Activated CD8-positive, alpha-beta memory T cell treated with anti-CD3 and anti-CD28 coated beads for 1 hour (primary cell): ENCODE measurements at places on chromosomes 7 and 10.

DNA sequence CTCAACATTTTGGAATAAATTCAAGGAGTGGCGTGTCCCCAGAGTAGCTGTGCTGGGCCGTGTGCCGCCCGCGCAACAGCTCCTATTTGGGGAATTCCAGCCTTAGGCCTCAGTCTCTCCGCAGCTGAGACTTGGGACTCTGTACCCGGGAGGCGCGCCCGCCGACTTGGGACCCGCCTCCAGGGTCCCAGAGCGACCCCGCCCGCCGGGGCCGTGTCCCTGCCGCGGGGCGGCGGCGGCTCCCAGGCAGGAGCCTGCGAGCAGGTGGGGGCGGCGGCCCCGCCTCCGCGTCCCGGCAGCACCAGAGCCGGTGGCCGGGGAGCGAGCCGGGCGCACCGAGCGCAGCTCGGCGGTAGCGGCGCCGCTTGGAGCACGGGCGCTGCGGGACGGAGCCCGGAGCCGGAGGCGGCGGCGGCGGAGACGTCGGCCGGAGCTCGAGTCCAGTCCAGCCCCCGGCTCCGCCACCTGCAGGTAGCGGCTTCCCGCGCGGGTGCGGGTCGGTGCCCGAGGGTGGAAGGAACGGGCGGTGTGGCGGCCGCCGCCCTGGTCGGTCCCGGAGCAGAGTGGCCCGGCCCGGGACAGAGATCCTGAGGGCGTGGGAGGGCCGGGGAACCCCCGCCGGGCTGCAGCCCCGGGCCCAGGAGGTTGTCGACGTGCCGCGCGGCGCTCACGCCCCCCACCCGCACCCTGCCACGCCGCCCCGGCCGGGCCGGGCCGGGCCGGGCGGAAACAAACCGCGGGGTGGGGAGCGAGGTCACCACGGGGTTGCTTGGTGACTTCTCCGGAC lies at the start of gene WIPF3:
Gene WIPF3 (plus strand): TSS at position 301 of the 787 bp plus-strand sequence. CDS start 28,217 bp downstream, outside the sequence.
- no peak for DNase-seq

DNA sequence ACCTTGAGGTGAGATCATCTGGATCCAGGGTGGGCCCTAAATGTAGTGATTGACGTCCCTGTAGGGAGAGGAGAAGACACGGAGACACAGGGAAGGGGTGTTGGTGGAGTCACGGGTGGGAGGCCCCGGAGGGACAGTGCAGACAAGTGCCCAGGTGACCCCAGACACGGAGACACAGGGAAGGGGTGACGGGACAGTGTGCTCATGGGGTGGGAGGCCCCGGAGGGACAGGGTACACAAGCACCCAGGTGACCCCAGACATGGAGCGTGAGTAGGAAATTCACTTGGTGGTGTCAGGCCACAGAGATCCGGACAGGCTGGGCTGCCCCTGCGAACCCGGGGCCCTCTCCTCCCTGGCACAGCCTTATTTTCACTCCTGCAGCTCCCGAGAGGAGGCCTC lies 176.9 kb downstream of the PTPRN2 start:
- no peak for DNase-seq

GRCh38 chr10:23975431-23975830 lies 233.5 kb upstream of the KIAA1217 start:
- no peak for DNase-seq

- no peak for DNase-seq
Observed at GRCh38 chr10:47109906-47110305, 190.1 kb upstream of the GDF10 start.

GRCh38 chr7:39621784-39622411 lies 1.5 kb upstream of the RALA start:
- no peak for DNase-seq

DNA sequence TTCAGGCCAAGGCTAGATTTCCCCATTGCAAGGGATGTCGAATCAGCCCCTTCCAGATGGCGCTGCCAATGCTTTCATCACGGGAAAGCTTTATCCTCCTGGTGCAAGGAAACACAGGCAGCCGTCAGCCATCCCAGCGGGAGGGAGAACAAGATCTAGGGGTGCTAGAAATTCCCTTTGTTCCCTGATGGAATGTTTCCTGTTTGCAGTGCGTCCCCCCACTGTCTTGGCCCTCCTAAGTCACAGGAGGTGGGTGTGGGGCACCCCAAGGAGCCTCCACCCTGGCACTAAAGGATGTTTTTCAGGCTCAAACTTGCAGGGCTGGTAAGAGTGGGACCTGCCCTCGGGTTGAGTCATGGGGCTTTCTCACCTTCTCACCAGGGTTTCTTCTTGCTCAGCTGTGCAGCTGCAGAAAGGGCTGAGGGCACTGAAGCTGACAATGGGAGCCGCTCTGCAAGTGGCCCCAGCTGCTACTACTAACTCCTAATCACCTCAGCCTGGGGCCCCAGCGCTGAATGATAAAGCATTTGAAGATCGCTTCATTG lies 103.6 kb downstream of the PRPF18 start:
- DNase-seq: no peak

- DNase-seq: no peak
Observed at GRCh38 chr10:31393844-31394243, 74.8 kb downstream of the ZEB1 start.

DNA sequence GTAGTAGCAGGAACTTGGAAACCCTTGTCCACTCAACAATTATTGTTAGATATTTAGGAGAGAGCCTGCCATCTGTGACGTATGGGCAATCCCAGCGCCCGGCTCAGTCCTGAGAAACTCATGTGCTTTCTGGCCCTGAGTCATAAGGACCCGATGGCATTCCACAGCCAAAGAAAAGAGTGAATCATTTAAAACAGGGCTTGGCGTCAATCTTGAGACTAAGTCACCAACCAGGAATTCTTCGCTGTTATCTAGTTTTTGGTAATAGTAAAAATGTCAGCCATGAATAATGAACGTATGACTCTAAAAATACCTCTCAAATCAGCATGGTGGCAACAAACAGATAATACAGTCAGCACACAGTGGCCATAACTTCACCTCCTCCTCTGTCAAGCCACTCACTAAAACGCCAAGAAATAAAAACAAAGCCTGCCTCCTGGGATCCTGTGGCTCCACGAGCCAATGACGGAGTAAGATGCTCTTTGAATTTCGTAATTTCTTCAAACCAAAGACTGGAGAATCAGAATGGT lies 140.8 kb downstream of the ADAM12 start:
- no peak for DNase-seq

DNA sequence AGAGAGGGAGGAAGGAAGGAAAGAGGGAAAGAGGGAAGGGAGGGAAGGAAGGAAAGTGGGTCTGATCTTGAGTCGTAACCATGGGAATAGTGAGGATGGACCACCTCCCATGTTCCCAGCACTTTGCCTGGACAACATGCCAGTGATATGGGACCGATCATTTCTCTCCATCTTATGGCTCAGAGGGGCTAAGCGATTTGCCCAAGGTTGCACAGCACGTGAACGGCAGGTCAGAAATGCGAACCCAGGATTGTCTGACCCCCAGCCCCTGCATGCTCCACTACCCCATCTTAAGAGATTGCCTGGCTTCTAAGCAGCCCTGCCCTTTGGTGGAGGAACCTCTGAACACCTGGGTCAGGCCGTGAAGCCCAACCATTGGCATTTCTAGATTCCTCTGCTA lies 109.0 kb upstream of the CARD11 start:
- no peak for DNase-seq

DNA sequence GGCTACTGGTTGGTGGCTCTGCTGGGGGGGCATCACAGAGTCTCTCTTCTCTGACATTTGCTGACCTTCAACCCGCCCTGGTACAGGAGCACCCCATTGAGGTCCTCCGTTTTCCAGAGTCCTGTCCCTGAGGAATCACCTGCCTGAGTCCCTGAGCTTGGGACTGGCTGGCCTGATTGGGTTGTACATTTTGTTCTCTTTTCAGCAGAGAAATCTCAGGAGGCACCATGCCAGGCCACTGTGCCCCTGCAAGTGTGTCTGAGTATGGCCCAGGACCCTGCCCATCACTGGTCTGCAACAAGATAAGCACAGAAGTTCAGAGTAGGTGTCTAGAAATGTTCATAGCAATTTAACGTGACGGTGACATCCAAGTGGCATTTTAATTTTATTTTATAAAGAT lies 131.2 kb downstream of the CUX1 start:
- no peak for DNase-seq

DNA sequence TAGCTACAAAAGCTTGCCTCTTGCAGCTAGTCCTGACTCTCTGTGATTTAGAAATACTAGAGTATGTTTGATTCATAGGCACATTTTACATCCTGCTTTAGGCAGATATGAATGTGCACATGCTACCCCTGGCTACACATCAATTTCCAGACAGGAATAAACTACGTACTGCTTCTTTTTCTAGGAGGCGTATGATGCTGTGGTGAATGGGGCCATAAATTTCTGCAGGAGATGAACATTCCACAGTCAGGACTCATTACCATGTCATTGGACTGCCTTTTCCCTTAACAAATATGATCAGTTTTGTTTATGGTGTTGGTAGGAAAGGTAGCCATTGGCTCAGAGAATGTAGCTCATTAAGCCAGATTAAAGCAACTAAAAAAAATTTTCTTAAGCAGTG lies 50.1 kb upstream of the IFRD1 start:
- DNase-seq: no peak
